Activated CD4-positive, alpha-beta T cell treated with anti-CD3 and anti-CD28 coated beads, Interleukin-2, amount 50 U/mL, for 1 hour (primary cell): ENCODE measurements at places on chromosomes 3 and 15.

DNA sequence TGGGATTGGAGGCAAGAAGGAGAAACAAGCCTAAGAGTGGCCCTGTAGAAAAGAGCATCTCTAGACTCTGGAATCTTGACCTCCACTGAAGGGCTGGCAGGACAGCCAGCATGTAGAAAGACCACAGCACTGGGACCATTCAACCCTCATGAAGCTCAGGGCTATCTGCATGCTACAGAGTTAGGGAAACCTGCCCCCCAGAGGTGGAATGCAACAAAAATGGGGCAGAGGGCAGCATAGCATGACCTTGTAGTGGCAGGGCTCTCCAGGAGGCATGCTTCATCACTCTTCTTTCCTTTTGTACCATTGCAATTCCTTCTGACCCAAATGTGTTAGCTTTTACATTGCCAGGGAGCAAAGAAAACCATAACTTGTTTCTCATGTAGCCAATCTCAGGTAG, 445.4 kb downstream of the EPHB1 start:
- DNase-seq, result no peak

DNA sequence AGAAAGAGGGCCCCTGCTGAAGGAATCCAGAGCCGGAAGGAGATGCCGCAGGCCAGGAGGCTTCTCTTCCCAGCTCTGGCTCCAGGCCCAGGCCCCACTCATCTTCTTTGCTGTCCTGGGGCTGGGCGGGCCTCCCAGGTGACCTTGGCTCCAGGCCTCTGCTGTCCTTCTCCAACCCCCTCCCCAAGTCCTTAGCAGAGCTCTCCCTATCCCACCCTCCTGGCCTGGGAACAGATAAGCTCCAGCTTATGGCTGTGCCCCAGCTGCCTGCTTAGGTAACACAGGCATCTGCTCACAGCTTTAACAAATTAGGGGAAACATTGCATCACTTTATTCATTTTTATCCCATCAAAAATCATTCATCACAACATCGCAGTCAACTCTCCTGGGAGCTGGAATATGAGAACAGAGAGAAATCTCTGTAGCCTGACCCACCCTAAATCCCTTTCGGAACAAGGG, 86.9 kb downstream of the SEMA5B start:
- no peak for DNase-seq

DNA sequence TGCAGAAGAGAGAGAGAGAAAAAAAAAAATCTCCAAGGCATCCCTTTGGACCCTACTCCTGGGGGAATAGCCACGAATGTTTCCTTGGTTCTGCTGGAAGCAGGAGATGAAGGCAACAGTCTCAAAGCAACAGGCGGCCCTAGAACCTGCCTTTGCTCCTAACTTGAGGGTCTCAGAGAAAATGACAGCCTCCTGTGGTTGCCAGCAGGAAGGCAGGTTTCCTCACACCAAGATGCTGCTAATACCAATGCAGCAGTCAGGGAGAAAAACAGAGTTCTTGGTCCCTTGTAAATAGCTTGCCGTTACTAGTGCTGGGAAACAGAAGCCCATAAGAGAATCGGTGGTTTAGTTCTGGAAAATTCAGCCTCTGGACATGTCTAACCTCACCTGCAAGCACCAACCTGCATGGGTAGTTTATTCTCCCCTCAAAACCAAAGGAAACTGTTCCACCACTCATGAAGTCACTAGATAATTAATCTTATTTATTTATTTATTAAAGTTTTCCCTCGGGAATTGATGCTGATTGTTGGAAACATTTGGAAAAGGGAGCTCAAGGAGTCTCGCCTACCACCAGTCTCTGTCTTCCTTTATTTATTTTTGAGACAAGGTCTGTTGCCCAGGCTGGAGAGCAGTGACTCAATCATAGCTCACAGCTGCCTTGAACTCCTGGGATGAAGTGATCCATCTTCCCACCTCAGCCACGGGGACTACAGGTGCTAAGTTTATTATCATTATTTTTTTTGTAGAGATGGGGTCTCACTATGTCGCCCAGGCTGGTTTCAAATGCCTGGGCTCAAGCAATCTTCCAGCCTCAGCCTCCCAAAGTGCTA, 883 bp upstream of the FRMD4B start:
- no peak for DNase-seq

DNA sequence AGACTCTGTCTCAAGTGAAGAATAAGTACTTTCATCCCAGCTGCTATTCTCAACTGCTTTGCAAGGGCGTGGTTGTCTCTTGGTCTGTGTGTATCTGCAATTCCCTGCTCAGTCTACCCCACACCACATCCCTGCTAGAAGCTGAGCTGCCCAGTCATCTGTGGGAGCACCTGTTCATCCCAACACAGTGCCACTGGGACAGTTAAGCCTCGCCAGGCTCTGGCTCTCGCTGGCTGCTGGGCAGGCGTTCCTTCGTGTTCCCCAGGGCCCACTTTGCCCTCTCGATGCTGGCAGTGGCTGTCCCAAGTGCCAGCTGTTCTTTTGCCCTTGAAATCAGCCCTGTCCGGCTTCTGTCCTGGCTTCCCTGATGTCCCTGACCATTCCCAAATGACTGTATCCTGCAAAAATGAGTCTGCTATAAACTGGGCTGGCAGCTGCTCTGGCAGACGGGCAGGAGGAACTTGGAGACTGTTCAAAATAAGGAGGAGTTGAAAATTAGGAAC, 91.6 kb upstream of the KLHL25 start:
- DNase-seq, result no peak

GRCh38 chr3:115659253-115660220, 36.2 kb downstream of the GAP43 start:
- DNase-seq, result no peak

- DNase-seq, result no peak
Observed at GRCh38 chr15:100111125-100112060, 230.4 kb downstream of the ADAMTS17 start.

GRCh38 chr3:72189339-72189738, 404.4 kb upstream of the PROK2 start:
- DNase-seq, result no peak

- no peak for DNase-seq
Observed at GRCh38 chr3:122469659-122470058, 45.1 kb downstream of the KPNA1 start.

DNA sequence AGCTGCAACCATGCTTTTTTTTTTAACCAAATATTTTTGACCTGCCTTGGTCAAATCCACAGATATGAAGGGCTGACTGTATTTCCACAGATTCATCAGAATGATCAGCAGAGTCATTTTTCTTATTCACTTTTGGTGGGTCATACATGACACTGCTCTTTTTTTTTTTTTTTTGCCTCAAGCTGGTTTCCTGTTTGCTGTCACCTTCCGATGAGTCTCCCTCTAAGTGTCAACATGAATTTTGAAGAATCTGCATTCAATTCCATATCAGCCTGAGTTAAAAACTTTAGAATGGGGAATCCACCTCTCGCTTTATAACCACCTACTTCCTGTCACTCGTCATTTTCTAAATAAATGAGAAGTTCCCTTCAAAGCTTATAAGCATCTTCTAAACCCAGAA, 2.2 kb upstream of the SLC12A8 start:
- DNase-seq, result no peak

GRCh38 chr3:120450600-120451271, at the start of gene FSTL1:
Gene FSTL1 (minus strand): TSS chr3:120450992. CDS start chr3:120450746, 246 bp downstream.
- DNase-seq, result no peak

- no peak for DNase-seq
Observed at GRCh38 chr15:62785881-62786828, 256.4 kb upstream of the TPM1 start.

DNA sequence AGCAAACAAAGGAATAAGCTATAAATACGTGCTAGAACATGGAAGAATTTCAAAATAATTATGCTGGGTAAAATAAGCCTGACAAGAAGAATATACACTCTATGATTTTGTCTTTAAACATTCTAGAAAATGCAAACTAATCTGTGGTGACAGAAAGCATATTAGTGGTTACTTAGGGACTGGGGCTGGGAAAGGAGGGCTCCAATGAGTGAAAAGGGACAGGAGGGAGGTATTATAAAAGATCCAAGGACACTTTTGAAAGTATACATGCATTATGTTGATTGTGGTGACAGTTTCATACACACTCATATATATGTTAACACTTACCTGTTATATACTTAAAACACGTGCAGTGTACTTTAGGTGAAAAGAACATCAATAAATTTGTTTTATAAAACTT, 23.0 kb downstream of the MYH15 start:
- no peak for DNase-seq

- no peak for DNase-seq
Observed at GRCh38 chr3:69770976-69771634, 31.8 kb downstream of the MITF start.

GRCh38 chr15:89898146-89898545, 4.4 kb upstream of the AP3S2 start:
- DNase-seq, result no peak

DNA sequence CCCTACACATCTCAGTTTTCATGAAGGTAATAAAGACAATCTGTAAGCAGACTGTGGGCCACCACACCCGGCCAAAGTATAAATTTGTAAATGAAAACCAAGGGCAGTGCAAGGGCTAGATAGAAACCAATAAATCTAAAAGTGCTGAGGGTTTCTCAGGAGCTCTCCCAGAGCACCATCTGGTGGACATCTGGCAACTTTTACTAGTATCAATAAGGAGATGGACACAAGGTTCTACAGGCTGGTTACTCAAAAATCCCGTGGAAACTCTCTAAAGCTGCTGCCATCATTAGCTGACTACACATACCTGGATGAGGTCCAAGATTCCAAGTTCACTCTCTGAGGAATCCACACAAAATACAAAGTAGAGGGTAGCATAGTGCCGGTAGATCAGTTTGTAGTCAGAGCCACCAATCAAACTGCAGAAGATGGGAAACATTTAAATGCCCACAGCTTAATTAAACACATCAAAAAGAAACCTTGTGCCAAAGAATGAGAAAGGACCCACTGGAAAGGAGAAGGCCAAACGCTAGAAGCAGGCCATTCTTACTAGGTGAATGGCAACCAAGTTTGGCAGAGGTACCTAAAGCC, 5.5 kb downstream of the AP3S2 start:
- DNase-seq, result no peak

DNA sequence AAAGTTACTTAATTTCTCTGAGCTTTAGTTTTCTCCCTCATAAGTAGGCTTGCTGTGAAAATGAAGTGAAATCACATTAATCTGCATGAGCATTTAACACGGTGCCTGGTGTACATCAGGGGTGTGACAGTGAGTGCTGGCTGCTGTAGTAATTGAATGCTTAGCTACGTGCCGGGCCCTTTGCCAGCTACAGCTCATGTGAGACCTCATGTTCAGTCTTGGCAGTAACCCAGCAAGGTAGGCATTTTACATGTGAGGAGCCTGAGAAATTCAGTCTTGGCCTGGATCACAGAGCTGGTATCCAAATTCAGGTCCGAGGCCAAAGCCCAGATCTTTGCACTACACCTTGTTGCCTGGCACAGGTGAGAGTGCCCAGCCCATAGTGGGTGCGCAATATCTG, 9.1 kb downstream of the GHRL start:
- DNase-seq, result no peak

DNA sequence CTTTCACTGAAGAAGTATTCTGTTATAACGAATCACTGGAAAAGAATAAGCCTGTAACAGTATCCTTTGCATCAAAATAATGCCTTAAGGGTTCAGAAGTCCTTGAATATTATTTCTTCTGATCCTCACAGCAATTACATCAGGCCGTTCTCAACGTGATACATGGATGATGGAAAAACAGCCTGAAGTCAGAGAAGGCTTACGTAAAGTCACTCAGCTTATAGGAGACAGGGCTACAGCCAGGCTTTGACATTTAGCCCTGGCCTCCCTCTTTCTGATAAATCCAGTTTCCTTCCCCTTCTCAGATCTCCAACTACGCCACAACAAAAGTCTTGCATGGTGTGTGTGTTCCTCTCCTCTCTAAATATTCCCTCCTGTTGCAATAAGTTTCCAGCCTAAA, 131.9 kb downstream of the ANO10 start:
- DNase-seq, result no peak

DNA sequence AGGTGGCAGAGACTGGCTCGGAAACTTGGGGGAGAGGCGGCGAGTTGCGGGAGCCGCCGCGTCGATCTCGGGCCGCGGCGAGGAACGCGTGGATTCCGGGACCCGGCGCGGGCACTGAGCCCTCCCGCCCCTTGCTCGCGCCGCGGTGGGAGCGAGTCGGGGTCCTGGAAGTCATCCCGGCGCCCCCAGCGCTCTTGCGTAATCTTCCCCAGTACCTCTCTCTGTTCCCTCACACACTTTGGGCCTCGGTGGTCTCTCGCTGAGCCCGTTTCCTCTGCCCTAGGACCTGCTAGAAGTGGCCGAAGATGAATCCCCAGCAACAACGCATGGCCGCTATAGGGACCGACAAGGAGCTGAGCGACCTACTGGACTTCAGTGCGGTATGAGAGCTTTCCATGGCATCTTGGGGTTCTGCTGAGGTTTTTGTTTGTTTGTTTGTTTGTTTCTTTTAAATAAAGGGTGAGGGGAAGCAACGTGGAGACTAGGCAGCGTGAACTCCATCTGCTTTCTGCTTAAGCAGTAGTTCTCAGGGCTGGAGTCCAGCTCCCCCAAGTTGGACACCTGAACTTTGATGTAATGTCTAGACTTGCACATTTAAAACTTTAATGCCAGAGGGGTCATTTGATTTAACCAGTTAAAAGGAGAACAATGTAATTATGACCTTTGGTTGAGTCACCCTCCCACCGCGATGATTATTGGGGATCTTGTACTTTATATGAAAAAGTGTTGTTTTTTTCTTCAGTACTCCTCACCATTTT, 1.3 kb downstream of the TCF12 start:
- peak; percentile 10 for DNase-seq

DNA sequence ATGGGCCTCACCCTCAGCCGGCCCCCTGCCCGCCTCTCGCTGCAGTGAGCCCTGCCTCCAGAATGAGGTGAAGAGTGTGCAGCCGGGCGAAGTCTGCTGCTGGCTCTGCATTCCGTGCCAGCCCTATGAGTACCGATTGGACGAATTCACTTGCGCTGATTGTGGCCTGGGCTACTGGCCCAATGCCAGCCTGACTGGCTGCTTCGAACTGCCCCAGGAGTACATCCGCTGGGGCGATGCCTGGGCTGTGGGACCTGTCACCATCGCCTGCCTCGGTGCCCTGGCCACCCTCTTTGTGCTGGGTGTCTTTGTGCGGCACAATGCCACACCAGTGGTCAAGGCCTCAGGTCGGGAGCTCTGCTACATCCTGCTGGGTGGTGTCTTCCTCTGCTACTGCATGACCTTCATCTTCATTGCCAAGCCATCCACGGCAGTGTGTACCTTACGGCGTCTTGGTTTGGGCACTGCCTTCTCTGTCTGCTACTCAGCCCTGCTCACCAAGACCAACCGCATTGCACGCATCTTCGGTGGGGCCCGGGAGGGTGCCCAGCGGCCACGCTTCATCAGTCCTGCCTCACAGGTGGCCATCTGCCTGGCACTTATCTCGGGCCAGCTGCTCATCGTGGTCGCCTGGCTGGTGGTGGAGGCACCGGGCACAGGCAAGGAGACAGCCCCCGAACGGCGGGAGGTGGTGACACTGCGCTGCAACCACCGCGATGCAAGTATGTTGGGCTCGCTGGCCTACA, 8.5 kb downstream of the GRM2 start:
- DNase-seq, result no peak

- DNase-seq, result no peak
Observed at GRCh38 chr3:45153658-45154437, 7.7 kb upstream of the CDCP1 start.

DNA sequence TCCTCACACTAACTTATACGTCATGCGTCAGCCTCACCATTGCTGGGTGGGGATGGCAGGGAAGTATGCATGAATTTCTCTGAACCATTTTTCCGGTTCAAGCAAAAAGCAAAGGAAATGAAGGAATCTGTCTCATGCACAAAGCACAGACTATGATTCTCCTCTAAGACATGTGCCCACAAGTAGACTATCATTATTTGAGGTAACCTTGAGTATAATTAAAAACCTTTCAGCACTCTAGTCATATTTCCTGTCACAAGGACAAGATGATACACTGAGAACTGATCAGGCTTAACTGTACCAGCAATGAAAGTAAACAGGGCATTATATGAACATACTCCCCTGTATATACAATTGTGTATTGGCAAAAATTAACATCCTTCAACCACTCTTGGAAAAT, 56.7 kb upstream of the TSC22D2 start:
- DNase-seq, result no peak
